ENCODE measurements at places on chromosomes 16 and 17. TPM values are rescaled to one million over a fixed set of nuclear protein-coding genes. Genes with fewer than 3 reads are reported as not detected.

DNA sequence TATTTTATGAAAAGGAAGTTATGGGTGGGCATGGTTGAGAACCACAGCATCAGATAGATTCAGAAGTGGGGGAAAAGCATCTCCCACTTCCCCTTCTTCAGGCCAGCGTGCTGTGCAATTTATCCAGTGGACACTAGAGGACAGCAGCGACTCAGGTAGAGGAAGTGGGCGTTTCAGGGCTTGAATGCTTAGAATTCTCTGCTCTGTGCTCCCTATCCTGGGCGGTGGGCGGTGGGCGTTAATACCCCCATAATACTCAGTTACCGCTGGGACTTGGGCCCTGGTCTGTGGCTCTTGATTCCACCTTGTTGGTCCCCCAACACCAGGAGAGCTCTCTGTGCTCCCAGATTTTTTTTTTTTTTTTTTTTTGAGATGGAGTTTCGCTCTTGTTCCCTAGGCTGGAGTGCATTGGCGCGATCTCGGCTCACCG lies 3.7 kb upstream of the LYZL6 start:
- no peak for ATAC-seq

DNA sequence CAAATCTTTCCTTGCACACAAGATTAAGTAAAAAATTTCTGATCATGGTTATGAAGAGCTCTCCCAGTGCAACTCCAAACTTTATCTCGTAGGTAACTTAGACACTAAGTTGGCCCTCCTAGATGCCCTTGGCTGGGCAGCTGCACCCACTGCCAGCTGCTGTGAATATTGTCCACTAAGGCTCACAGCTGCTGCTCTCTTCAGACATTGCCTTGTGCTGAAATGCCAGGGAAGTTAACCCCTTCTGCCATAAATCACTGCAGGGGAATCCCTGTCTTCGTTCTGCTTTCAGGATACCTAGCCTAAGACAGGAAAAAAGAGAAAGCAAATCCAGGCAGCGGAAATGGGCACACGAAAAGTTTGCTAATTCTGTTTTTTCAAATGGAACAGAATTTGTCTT lies 106.4 kb downstream of the IRX5 start:
- no peak for ATAC-seq

- ATAC-seq: no peak
Observed at GRCh38 chr17:27634776-27635175, 3.8 kb downstream of the LGALS9 start.

- peak; percentile 88 for ATAC-seq
Observed at GRCh38 chr17:82787081-82787848, 35.4 kb downstream of the TBCD start.

- no peak for ATAC-seq
Observed at GRCh38 chr16:53966821-53967571, 263.0 kb downstream of the FTO start.

- no peak for ATAC-seq
Observed at GRCh38 chr17:43579566-43580140, 33.5 kb upstream of the ETV4 start.

DNA sequence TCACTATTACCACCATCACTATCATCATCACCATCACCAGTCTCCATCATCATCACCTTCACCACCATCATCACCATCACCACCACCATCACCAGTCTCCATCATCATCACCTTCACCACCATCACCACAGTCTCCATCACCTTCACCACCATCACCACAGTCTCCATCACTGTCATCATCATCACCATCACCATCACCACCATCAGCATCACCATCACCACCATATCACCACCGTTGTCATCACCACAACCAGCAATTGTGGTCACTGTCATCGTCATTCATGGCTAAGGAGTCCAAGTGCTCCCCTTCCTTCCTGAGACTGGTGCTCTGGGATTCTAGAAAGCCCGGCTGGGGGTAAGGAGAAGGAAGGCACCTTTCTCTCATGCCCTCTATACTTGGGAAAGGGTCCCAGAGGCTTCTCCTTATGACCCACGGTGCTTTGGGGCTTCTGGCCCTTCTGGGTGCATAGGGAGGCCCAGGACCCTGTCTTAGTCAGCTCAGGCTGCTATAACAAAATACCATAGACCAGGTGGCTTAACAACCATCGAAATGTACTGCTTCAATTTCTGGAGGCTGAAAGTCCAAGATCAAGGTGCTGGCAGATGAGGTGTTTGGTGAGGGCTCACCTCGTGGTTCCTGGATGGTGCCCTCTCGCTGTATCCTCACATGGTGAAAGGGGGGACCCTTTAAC lies 93.4 kb upstream of the GSE1 start:
- no peak for ATAC-seq

DNA sequence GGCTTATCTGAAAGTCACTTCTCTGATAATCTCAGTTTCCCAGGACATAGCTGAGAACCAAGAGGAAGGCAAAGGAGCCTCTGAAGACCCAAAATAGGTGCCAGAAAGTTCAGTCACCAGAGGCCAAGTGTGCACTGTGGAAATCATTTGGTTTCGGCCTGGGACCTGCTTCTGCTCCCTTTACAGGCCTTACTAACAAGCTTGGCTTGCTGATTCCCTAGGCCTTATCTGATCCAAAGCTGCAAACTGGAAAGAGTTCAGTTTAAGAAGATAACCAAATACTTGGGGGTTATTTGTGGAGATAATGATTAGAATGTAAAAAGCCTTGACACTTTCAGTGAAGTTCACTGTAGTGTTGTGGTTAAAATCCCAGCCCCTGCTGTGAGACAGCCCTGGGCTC lies 17.0 kb downstream of the ITGA3 start:
- no peak for ATAC-seq

DNA sequence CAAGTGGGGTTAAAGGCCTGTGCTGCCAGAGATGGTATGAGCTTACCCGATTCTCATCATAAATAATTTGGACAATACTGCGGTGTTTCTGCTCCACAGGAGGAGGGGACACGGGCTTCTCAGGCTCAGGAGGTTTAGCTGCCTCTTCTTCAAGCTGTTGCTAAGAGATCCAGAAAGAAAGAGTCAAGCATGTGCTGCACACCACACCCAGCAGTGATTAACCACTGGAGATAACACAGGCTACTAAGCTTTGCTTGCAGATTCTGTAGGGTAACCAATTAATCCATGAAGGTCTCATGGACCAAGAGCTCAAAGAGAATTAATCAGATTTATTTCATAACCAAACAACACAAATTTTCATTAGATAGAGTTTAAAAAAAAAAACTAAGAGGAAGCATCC lies 56.6 kb downstream of the NCOR1 start:
- ATAC-seq: no peak

DNA sequence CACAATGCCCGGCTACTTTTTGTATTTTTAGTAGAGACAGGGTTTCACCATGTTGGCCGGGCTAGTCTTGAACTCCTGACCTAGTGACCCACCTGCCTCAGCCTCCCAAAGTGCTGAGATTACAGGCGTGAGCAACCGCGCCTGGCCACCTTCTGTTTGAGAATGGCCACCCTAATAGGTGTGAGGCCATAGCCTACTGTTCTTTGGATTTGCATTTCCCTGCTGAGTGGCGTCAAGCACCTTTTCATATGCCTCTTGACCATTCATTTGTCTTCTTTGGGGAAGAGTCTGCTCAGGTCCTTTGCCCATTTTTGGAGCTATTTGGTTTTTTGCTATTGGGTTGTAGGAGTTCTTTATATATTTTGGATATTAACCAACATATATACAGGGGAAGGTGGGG lies 276.7 kb downstream of the PARN start:
- no peak for ATAC-seq

DNA sequence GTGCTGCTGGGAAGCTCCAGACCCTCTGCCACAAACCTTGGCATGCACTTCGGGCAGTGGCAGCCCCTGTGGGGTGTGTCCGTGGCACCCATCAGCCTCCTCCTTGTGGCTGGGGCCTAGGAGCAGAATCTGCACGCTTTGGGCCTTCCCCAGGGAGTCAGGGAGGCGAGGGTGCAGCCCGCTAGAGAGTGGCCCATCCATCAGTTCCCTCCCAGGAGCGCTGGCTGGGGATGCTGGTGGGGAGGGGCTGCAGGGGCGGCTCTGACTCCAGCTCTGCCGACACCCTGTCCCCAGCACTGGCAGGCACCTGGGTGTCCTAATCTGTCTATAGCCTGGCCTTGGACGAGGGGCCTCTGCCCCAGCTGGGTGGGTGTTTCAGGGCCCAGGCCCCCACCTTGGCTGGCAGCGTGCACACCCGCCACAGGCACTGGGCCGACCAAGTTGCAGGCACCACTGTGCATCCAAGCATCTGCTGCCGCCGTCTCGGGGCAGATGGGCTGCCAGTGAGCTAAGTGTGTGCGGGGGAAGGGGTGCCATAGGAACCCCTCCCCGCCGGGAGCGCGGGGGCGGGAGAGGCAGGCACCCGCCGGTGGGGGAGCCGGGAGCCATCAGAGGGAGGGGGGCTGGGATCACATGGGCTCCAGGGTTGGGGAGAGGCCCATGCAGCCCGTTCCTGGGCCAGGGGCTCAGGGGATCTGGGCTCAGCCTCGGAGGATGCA lies 30.2 kb downstream of the ENDOV start:
- ATAC-seq: no peak

- ATAC-seq: no peak
Observed at GRCh38 chr17:15267996-15268395, 2.9 kb upstream of the PMP22 start.

GRCh38 chr16:57906382-57907316 lies 64.3 kb downstream of the CNGB1 start:
- ATAC-seq: no peak

GRCh38 chr16:67036323-67036741 lies 7.4 kb downstream of the CBFB start:
- ATAC-seq: no peak

DNA sequence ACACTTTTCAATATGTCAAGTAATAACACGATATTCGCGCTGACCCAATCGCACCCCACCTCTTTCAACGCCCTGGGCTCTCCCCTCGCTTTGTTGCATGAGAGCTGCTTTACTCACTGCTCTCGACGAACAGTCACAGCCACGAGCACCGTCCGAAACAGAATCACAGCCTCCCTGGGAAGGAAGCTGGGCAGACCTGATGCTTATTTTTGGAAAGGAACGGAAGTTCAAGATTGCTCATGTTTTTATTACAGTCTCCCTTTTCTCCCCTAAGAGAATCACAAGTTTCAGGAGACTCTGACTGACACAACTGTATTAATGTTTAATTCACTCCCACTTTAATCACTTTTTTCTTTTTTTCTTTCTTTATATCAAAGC lies 67.8 kb downstream of the ANKRD11 start:
- ATAC-seq: no peak

GRCh38 chr17:1568950-1569810 lies 6.6 kb upstream of the PITPNA start:
- ATAC-seq: no peak

GRCh38 chr17:49483599-49484509 lies 11.2 kb upstream of the NGFR start:
- ATAC-seq: no peak

DNA sequence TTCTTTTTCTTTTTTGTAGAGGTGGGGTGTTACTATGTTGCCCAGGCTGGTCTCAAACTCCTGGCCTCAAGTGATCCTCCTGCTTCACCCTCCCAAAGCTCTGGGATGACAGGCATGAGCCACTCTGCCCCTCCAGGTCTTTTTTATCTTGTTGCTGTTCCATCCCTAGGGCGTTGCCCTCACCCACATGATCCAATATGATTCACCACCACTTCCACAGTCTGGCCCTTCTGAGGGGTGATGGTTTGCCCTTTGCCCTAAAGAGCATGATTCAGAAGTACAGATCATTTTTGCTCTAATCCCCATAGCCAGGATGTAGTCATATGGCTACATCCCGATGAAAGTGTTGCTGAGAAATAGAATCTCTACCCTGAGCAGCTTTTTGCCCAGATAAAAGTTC lies 18.8 kb downstream of the STX4 start:
- peak; percentile 80 for ATAC-seq

- ATAC-seq: no peak
Observed at GRCh38 chr16:88593489-88593888, 23.3 kb downstream of the ZC3H18 start.

DNA sequence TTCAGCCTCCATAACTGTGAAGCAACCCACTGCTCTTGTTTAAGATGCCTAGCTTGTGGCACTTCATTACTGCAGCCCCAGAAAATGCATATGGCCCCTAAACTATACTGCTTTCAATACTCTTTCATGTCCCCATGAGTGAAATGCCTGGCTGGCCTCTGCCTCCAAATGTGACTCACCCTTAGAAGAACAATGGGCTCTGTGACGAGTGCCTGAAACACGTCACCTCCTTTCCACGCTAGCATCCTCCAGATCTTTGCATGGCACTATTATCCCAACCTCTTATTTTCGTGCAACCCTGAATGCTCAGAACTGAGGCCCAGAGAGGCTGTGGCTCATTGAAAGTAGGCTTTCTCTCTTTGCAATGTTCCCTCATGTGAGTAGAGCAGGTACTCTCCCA lies 233.1 kb downstream of the CBLN1 start:
- ATAC-seq: no peak

DNA sequence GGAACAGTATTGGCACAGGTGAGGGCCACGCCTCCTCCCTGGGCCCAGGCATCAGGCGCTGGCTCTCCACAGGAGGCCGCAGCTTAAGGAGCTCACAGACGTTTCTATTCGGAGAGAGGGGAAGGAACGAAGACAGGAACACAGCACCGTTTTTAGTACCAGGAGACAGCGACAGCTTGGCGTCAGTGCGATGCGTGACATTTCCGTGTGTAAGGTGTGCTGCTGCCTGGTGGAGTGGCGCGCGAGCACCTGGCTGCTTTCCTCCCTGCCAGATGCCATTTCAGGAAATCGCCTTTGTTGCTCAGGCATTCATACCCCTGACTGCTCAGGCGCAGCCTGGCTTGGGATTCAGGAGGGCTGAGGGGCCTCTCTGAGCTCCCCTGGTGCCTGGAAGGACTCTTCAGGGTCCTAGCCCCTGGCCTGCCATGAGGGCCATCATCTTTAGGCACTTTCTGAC lies 367.5 kb downstream of the CPPED1 start:
- ATAC-seq: no peak

DNA sequence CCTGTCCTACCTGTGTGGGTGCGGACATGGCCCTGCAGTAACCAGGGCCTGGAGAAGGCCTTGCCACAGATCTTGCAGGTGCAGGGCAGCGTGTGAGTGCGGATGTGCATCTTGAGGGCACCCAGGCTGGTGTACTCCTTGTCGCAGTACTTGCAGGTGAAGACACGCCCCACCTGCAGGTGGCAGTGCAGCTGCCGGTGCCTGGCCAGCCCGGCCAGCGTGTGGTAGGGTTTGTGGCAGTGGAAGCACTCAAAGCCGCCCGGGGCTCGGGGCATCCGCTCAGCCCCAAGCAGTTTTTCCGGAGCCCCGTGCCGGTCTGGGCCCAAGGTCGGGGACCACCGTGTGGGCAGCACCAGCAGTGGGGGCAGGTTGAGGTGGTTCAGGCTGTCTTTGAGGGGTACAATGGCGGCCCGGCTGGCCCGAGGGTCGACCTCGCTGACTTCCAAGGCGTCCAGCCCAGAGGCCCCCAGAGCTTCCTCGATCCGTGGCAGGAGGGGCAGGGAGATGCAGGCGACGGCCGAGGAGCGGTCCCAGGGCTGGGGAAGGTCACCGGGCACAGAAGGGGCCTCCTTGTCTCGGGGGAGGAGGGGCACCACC lies 5.1 kb downstream of the SNAI3 start:
- no peak for ATAC-seq

Gene ABI3
- total RNA-seq: 6.6 TPM

Gene ZNF23
- 15.1 TPM for total RNA-seq

Gene B3GNT9
- total RNA-seq: 16.3 TPM

Gene CHST4
- 4.3 TPM for total RNA-seq

Gene INTS2
- 16.6 TPM for total RNA-seq

Gene SLC6A2
- total RNA-seq: 3.1 TPM

Gene XPO6
- total RNA-seq: 80.2 TPM

Gene MMP25
- not detected for total RNA-seq

Gene CPNE7
- not detected for total RNA-seq
